ENCODE measurements at places on chromosomes 3 and 15. TPM values are rescaled to one million over a fixed set of nuclear protein-coding genes. Genes with fewer than 3 reads are reported as not detected.

Gene TKT
- total RNA-seq: 123 TPM

GRCh38 chr3:151203051-151203420 is at the start of gene GPR171:
Gene GPR171, minus strand, starts transcription at chr3:151203216. Its CDS starts 3,830 bp downstream, at chr3:151199386.
- no peak for DNase-seq
- H3K36me3 ChIP-seq: no peaks in the 10 kb centered on the region
- H3K27ac ChIP-seq: no peak within 1 kb of the TSS
- no peaks in the 10 kb centered on the region for H3K27me3 ChIP-seq

DNA sequence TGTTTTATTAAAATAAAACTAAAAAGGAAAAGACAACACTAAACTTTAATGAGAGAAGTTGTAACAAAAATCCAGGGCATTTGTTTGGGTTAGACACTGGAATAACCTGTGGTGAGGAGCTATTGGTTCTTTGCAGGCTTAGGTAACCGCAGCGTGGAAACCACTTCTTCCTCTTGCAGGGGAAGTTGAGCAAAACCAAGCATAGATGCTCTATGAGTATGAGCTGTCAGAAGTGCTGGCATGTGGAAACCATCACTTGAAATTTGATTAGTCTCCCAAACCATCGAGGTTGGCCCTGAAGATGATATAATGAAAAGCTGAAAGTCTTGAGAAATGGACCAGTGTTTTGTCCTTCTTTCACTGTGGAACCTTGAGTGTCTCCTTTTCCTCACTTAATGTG is 127.1 kb upstream of the RBMS3 start:
- no peaks in the 10 kb centered on the region for H3K4me1 ChIP-seq
- no peak overlapping the region for H3K27ac ChIP-seq
- H3K27me3 ChIP-seq: no peaks in the 10 kb centered on the region
- no peak for DNase-seq
- no peaks in the 10 kb centered on the region for H3K36me3 ChIP-seq

- no peak overlapping the region for H3K4me3 ChIP-seq
- DNase-seq: no peak
- no peak overlapping the region for H3K27ac ChIP-seq
- H3K36me3 ChIP-seq: no peaks in the 10 kb centered on the region
- no peaks in the 10 kb centered on the region for H3K4me1 ChIP-seq
- H3K27me3 ChIP-seq: no peaks in the 10 kb centered on the region
Measured at GRCh38 chr3:177110895-177111294, 86.4 kb downstream of the TBL1XR1 start.

GRCh38 chr15:27884726-27885125 is 214.4 kb downstream of the OCA2 start:
- H3K27me3 ChIP-seq: no peaks in the 10 kb centered on the region
- H3K27ac ChIP-seq: no peak overlapping the region
- H3K4me1 ChIP-seq: no peaks in the 10 kb centered on the region
- no peak for DNase-seq
- H3K4me3 ChIP-seq: no peak overlapping the region

Gene PGBD4
- 0.98 TPM for total RNA-seq

DNA sequence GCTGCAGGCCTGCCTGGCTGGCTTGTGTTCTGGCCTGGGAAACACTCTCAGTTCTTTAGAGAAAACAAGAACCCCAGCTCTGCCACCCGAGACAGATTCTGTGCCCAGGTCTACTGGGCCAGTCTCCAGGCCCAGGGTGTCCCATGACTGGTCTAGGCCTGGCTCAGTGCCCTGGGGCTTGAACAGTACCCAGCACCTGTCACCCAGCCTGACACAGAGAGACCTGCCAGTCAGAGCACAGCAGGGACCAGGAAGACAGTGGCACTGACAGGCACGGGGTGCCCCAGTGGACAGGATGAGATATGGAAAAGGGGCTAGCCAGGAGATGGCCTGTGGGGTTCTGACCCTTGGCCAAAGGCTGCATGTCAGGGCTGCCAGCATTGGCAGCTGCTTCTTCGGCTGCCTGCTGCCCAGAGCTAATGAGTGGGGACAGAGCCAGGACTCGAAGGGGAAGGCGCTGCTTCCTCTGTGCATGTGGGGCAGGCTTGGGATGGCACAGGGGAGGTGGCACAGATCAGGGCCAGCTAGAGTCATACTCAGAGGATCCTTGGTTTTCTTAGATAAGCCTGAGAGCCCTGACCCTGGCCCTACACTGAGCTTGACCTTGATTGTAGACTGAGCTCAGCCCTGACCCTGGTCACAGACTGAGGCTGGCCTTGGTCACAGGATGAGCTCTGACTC is 15.1 kb downstream of the CCDC33 start:
- DNase-seq: peak; percentile 89
- no peaks in the 10 kb centered on the region for H3K27me3 ChIP-seq
- H3K4me3 ChIP-seq: no peak overlapping the region
- H3K36me3 ChIP-seq: no peaks in the 10 kb centered on the region

Gene SERF2
- 685 TPM for total RNA-seq

Gene SAMMSON
- not detected for total RNA-seq

DNA sequence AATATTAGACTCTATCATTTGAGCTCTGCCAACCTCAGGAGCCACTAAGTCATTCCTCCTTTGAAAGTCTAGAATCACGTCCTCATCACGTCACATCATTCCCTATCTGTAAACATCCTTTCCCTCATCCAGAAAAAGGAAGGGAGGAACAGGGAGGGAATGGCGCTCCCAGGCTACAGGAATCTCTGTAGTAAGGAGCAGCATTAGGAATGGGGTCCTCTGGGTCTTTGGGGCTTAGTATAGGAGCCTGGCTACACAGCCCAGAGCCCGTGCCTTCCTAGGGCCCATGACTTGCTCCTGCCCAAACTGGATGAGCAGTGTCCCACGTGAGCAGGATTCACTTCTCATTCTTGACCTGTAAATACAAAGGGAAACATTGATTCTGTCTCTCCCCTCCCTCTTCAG is 1.6 kb downstream of the TAGLN3 start:
- no peak for DNase-seq
- H3K27ac ChIP-seq: no peak overlapping the region
- no peaks in the 10 kb centered on the region for H3K27me3 ChIP-seq
- H3K36me3 ChIP-seq: no peaks in the 10 kb centered on the region

Gene NAALADL2
- total RNA-seq: 2.1 TPM

DNA sequence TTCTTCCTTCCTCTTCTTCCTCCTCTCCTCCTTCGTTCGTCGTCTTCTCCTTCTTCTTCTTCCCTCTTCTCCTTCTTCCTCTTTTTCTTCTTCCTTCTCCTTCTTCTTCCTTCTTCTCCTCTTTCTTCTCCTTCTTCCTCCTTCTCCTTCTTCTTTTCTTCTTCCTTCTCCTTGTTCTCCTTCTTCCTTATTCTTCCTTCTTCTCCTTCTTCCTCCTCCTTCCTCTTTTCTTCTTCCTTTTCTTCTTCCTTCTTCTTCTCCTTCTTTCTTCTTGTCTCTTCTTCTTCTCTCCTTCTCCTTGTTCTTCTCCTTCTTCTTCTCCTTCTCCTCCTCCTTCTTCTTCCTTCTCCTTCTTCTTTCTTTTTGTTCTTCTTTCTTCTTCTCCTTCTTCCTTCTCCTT is 35.3 kb downstream of the SPG21 start:
- DNase-seq: no peak
- H3K36me3 ChIP-seq: peaks cover 4% of the 10 kb centered on the region
- H3K27ac ChIP-seq: no peak overlapping the region
- H3K4me3 ChIP-seq: no peak overlapping the region
- no peaks in the 10 kb centered on the region for H3K4me1 ChIP-seq

DNA sequence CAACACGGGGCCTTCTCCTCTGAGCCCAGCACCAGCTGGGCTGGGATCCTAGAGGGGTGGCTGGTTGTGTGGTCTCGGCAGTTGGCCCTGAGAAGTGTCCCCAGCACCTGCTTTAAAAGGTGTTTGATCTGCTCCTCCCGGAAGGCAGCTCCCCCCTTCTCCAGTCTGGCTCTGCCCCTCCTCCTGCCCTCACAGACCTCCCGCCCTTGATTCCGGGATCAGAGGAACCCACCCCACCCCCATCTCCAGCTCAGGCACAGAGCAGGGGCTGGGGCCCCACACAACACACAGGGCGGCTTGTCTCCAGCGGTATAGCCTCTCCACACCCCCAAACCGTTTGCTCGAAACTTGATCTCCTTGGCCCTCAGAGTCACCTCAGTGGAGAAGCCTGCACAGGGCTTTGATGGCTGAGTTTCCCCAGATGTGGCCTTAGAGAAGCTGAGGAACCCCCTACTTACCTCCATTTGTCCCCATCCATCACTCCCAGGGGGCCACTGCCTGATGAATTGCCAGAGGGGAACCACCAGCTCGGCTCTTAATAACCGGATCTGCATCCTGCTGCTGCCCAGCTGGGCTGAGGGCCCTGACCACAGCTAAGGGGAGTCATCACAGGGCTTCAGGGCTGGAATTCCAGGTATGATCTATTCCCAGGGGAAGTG is 6.4 kb upstream of the STRA6 start:
- no peak overlapping the region for H3K27ac ChIP-seq
- no peak for DNase-seq
- no peaks in the 10 kb centered on the region for H3K36me3 ChIP-seq
- H3K27me3 ChIP-seq: no peaks in the 10 kb centered on the region

- no peaks in the 10 kb centered on the region for H3K27me3 ChIP-seq
- no peaks in the 10 kb centered on the region for H3K4me1 ChIP-seq
- no peak overlapping the region for H3K27ac ChIP-seq
- H3K4me3 ChIP-seq: no peak overlapping the region
- H3K36me3 ChIP-seq: no peaks in the 10 kb centered on the region
Measured at GRCh38 chr3:177126015-177126773, 71.1 kb downstream of the TBL1XR1 start.

GRCh38 chr15:36977659-36978058 is 122.7 kb downstream of the MEIS2 start:
- H3K27me3 ChIP-seq: no peaks in the 10 kb centered on the region
- H3K4me3 ChIP-seq: no peak overlapping the region
- no peaks in the 10 kb centered on the region for H3K36me3 ChIP-seq
- no peaks in the 10 kb centered on the region for H3K4me1 ChIP-seq
- H3K27ac ChIP-seq: no peak overlapping the region

- no peak overlapping the region for H3K27ac ChIP-seq
- no peak for DNase-seq
- no peak overlapping the region for H3K4me3 ChIP-seq
- H3K36me3 ChIP-seq: no peaks in the 10 kb centered on the region
- no peaks in the 10 kb centered on the region for H3K27me3 ChIP-seq
- no peaks in the 10 kb centered on the region for H3K4me1 ChIP-seq
Measured at GRCh38 chr15:44633603-44634002, 29.9 kb downstream of the SPG11 start.

Gene PCOLCE2
- 9.7 TPM for total RNA-seq

Gene TFDP2
- 21.1 TPM for total RNA-seq

- DNase-seq: no peak
- no peak overlapping the region for H3K4me3 ChIP-seq
- no peaks in the 10 kb centered on the region for H3K27me3 ChIP-seq
Measured at GRCh38 chr3:17733215-17733614, 9.2 kb downstream of the TBC1D5 start.

Gene C2CD4A
- total RNA-seq: 0.53 TPM

Gene LRIG1
- total RNA-seq: 17.7 TPM

GRCh38 chr15:58442122-58442521 is 10.3 kb downstream of the LIPC start:
- H3K36me3 ChIP-seq: no peaks in the 10 kb centered on the region
- H3K4me1 ChIP-seq: peaks cover 14% of the 10 kb centered on the region
- DNase-seq: no peak
- H3K27ac ChIP-seq: peak overlapping the region; percentile 94

- DNase-seq: no peak
- H3K27ac ChIP-seq: no peak overlapping the region
- H3K4me1 ChIP-seq: no peaks in the 10 kb centered on the region
- H3K36me3 ChIP-seq: no peaks in the 10 kb centered on the region
- H3K27me3 ChIP-seq: no peaks in the 10 kb centered on the region
- H3K4me3 ChIP-seq: no peak overlapping the region
Measured at GRCh38 chr3:69490235-69490634, 104.3 kb upstream of the FRMD4B start.

DNA sequence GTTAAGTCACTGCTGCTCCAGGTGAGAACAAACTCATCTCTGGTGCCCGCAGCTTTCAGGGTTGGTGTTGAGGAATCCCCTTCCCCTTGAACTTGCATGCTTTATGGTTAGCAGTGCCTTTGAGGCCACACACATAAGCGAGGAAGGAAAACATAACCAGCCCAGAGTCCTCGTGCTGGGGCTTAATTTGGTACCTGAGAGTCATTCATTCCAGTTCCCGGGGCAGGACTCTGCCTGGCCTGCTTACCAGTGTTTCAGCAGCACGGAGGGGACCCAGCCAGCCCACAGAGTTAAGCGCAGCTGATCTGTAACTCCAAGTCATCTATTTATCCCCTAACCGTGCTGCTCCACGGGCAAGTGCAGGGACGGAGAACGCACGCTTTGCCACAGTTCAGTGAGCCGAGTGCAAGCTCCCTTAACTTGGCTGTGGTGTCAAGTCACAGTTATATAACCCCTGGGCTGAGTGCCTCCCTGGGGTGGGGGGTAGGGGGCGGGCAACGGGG is 302.3 kb upstream of the ICE2 start:
- no peak for DNase-seq
- no peaks in the 10 kb centered on the region for H3K27me3 ChIP-seq
- H3K36me3 ChIP-seq: no peaks in the 10 kb centered on the region
- H3K4me3 ChIP-seq: no peak overlapping the region
- no peak overlapping the region for H3K27ac ChIP-seq

DNA sequence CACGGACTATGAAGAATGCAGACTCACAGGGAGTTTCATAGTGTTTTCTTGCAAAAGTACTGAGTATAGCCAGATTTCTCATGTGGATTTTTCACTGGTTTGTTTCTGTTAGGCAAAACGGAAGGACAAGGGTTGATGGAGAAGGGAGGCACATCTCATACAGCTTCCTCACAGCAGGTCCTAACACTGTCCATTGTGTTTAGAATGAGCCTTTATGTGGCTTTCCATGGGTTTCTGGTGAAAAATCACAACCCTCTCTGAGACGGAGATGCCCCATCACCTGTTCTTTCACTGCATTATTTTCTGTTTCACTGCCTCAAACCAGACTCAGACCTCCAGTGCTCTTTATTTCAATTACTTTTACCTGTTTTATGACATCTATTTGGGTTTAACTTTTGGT is 25.0 kb upstream of the LIPC start:
- no peak overlapping the region for H3K4me3 ChIP-seq
- H3K4me1 ChIP-seq: no peaks in the 10 kb centered on the region
- H3K36me3 ChIP-seq: no peaks in the 10 kb centered on the region
- H3K27ac ChIP-seq: no peak overlapping the region
- DNase-seq: no peak
- H3K27me3 ChIP-seq: no peaks in the 10 kb centered on the region

- no peaks in the 10 kb centered on the region for H3K36me3 ChIP-seq
- no peak for DNase-seq
- H3K4me1 ChIP-seq: no peaks in the 10 kb centered on the region
- no peaks in the 10 kb centered on the region for H3K27me3 ChIP-seq
- no peak overlapping the region for H3K4me3 ChIP-seq
Measured at GRCh38 chr3:177385186-177385585, 187.9 kb upstream of the TBL1XR1 start.

Gene SSUH2
- total RNA-seq: 1.3 TPM

GRCh38 chr15:79003301-79003700 is 58.5 kb upstream of the CTSH start:
- H3K27ac ChIP-seq: no peak overlapping the region
- H3K4me3 ChIP-seq: no peak overlapping the region
- no peaks in the 10 kb centered on the region for H3K4me1 ChIP-seq
- no peaks in the 10 kb centered on the region for H3K27me3 ChIP-seq
- no peaks in the 10 kb centered on the region for H3K36me3 ChIP-seq
- DNase-seq: no peak

Data from right lobe of liver (tissue), 6 donors.